ENCODE measurements at places on chromosomes 1 and 21.
A peak's percentile ranks its signal among the peaks of the same experiment; 100 is the strongest.

GRCh38 chr1:159786465-159786864, 5.7 kb downstream of the DUSP23 start:
- DNase-seq = no peak

GRCh38 chr1:117795190-117795589, 134.2 kb downstream of the GDAP2 start:
- DNase-seq = peak; percentile 70

GRCh38 chr1:10415211-10415930, 14.9 kb upstream of the CENPS start:
- no peak for DNase-seq

GRCh38 chr1:26897351-26897750, 2.9 kb downstream of the GPATCH3 start:
- no peak for DNase-seq

DNA sequence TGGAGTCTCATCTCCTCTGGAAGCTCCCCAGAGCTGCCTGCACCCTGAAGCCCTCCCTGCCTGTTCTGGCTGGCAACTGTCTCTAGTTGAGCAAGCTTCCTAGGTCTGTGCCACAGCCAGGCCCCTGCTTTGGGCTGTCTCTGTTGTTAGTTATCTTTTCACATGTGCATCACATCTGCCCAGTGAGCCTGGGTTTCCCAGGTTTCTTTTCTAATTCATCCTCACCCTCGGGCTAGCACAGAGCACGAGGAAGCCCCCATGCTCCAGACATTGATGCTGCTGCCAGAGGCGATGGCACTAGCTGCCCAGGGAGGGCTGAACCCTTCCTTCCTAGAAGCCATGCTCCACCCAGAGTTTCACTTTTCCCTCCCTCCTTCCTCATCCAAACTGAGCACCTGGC, 27.2 kb downstream of the RASSF5 start:
- DNase-seq = no peak

GRCh38 chr1:236536540-236536939, 12.8 kb downstream of the LGALS8 start:
- no peak for DNase-seq

GRCh38 chr1:7526867-7527732, 244.0 kb upstream of the VAMP3 start:
- no peak for DNase-seq

- no peak for DNase-seq
Measured at GRCh38 chr1:242083742-242084141, 84.8 kb upstream of the MAP1LC3C start.

GRCh38 chr1:68142036-68142435, 90.3 kb downstream of the WLS start:
- DNase-seq = no peak

- no peak for DNase-seq
Measured at GRCh38 chr1:89633248-89633799, 404 bp downstream of the LRRC8C start.

DNA sequence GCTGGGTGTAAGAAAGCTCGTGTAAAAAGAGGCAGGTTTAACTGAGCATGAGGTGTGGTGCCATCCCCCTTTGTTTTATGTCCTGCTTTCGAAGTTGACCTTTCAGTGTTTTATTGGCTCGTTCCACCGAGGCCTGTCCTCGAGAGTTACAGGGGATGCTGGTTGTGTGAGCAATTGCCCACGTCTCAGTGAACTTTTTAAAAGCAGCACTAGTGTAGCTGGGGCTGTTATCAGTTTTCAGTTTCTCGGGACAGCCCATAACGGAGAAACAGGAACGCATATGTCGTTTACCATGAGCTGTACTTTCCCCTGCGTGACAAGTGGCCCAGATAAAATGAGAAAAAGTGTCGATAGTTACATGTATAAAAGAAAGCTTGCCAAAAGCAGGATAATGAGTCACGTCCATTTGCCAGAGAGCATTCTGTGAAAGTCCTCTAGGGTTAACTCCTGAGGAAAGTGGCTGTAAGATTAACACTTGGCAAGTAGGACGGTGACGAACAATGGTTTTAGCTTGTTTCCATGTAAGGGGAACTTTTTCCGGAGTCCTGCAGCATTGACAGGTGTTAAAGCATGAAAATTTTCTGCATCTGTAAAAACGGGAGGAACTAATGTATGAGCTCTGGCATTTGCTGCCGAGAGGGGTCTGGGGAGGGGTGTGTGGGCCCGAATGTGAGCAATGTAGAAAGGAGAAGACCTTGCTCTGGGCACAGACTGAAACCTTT, 7.8 kb upstream of the LRRC47 start:
- DNase-seq = no peak

- no peak for DNase-seq
Measured at GRCh38 chr1:113576271-113576670, 183.0 kb downstream of the PHTF1 start.

- DNase-seq = no peak
Measured at GRCh38 chr1:162996261-162996660, 72.9 kb upstream of the RGS4 start.

GRCh38 chr1:74964508-74965102, 169.6 kb upstream of the LHX8 start:
- no peak for DNase-seq

DNA sequence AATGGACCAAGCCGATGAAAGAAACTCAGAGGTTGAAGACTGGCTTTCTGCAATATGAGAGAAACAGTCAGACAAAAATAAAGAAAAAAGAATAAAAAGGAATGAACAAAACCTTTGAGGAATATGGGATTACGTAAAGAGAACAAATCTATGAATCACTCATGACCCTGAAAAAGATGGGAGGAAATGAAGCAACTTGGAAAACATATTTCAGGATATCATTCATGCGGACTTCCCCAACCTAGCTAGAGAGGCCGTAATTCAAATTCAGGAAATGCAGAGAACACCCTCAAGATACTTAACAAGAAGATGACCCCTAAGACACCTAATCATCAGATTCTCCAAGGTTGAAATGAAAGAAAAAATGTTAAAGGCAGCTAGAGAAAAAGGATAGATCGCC, 705.3 kb upstream of the CHRM3 start:
- no peak for DNase-seq

- no peak for DNase-seq
Measured at GRCh38 chr1:85975912-85976371, 180.6 kb downstream of the COL24A1 start.

DNA sequence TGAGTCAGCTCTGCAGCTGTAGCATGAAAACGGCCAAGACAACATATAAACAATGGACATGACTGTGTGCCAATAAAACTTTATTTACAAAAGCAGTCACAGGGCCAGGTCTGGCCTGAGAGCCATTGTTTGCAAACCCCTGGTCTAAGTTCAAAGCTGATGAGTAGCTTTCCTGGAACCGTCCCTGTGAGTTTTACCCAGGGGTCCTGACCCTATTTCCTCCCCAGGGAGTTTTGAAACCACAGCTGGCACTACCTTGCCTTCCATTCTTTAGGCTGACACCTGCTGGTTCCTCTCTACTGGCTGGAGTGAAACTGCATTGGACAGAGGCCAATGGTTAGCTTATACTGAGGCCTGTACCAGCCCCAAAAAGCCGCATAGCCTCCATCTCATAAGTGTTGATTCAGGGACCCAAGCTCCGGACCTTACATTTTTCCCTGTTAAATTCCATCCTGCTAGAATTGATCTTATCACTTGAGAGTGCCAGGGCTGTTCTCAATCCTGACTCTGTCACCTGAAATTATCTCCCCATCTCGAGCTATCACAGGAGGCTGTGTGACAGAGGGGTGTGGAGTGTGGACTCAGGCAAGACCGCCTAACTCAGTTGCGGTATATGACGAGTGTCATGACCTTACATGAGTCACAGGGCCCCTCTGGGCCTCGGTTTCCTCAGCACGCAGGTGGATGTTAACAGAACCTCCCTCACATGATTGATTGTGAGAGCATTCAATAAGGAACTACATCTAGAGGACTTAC, 343.6 kb downstream of the NPHP4 start:
- no peak for DNase-seq

DNA sequence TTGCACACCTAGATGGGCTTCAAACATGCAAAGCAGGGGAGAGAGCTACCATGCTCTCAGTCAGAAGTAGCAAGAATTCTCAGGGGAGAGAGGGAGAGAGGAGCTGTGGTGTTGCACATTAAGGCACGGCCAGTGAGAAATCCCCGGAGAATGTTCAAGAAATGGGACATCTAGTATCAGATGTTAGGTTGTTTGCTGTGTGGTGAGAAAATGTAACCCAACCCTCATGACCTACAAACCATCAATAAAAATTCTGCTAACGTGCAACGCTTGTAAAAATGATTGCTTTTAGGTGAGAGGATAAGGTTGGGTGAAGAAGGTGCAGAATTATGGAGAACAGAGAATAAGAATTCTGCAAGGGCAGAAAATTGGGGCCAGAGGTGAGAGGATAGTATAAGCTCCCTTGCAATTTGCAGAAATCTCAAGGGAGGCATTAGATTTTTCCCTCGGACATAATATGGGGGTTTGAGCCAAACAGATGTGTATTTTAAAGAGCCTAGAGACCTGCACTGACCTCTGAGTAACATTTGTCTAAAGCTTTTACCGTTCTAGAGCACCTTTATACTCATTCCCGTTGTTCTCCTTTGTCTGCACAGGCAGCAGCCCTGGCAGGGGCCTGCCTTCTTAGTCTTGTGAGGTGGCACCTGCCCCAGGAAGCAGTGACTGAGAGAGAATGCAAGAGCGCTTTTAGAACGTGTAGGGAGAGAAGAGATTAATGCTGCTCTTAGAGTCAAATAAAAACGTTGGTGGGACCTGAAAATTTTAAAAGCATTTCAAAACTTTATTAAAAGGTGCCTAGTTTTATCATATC, 25.4 kb upstream of the KIAA0040 start:
- no peak for DNase-seq

GRCh38 chr1:1847061-1847850, 43.6 kb downstream of the GNB1 start:
- no peak for DNase-seq

GRCh38 chr1:235644693-235645305, 4.8 kb downstream of the GNG4 start:
- no peak for DNase-seq

DNA sequence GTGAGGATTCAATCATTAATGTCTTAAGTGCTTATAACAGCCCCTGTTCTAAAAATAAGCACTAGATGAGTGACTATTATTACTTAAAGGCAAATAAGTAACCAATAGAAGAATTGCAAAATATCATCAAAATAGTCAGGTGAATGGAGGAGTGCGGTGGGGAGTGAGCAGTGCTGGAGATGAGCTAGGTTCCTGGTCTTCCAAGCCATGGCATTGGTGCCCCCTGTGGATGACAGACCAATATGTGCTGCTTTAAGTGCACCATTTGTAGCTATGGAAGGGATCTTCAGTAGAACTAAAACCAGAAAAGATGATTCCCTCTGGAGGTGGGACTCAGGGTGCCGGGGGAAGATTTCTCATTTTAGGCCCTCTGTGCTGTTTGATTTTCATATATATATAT, 46.1 kb upstream of the SLC30A1 start:
- no peak for DNase-seq

DNA sequence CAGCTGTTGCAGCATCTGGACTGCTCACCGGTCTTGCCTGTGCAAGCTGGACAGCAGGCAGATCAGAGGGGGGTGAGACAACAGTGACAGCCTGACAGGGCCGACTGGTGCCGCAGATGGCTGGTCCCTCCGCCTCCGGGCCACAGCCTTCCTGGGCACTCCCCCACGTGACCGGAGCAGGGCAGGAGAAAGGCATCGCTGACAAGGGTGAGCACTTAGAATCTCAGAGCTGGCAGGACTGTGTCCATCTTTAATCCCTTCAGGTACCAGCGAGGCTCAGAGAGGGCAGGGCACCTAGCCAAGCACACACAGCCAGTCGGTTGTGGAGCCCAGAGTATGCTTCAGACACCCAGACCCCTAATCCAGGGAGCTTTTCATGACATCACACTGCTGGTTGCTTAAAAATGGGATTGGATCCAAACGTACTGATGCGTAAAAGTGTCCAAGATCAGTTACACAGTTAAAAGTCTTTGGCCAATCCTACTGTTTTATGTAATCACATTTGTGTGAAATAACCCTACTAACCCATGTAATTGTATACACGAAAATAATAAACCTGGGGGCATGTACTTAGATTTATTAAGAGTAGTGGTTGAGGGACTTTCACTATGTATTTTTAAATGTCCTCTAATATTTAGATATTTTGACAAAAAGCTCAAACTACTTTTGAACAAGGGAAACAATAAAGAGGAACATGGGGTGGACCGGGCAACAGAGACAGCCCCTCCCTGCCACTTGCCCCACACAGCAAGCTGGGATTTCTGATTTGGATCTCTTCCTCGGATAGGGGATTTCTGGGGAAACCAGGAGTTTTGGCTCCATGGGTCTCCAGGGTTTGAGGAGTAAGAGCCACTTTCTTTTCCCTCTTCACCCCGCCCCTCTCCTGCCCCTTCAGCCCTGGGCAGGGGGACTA, 758 bp upstream of the CNTN2 start:
- DNase-seq = no peak

GRCh38 chr1:234683861-234684632, 74.1 kb upstream of the IRF2BP2 start:
- no peak for DNase-seq

- DNase-seq = peak; percentile 80
Measured at GRCh38 chr1:184160236-184160635, 108.7 kb downstream of the TSEN15 start.

- no peak for DNase-seq
Measured at GRCh38 chr1:116178837-116179236, 67.6 kb downstream of the MAB21L3 start.

DNA sequence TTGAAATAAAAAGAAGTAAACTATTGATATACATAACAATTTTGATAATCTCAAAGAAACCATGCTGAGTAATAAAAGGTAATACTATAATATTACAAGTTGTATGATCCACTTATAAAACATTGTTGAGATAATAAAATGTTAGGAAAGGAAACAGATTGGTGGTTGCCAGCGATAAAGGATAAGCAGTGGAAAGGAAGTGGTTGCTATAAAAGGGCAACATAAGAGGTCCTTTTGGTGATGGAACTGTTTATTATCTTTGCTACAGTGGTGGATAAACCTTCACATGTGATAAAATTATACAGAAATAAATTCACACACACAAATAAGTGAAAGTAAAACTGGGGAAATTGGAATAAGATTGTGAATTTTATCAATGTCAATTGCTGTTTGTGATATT, 15.1 kb downstream of the OR6F1 start:
- no peak for DNase-seq

- DNase-seq = no peak
Measured at GRCh38 chr1:179824265-179824664, 53.3 kb downstream of the TOR1AIP2 start.

DNA sequence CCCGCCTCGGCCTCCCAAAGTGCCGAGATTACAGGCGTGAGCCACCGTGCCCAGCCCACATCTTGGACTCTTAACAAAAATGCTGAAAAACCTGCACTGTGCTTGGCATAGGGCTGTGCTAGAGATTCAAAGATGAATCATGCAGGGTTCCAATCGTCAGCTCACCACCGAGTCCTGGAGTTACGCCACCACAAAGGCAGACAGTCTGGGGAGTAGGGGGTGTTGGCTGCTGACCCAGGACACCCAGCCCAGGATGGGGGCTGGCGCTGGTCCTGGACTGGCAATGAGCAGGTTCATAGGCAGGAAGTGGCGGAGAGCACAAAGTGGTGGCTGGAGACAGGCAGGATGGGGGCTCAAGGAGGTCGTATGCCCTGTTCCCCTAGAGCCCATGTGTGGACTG, 16.0 kb downstream of the PSRC1 start:
- no peak for DNase-seq
